ENCODE measurements at places on chromosomes 1 and 21.

DNA sequence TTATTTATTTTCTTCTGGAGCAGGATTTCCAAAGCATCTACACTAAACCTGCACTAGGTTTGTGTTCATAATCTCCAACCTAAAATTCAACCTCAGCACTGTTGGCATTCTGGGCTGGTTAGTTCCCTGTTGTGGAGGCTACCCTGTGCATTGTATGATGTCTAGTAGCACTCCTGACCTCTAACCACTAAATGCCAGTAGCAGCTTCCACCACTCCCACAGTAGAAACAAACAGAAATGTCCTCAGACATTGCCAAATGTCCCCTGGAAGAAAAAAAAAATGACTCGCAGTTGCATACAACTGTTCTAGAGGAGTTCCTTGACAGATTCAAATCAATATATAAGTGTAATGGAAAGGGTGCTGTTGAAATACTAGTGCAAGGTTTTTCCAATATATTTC, 18.9 kb downstream of the GRIK1 start:
- no peak for DNase-seq

DNA sequence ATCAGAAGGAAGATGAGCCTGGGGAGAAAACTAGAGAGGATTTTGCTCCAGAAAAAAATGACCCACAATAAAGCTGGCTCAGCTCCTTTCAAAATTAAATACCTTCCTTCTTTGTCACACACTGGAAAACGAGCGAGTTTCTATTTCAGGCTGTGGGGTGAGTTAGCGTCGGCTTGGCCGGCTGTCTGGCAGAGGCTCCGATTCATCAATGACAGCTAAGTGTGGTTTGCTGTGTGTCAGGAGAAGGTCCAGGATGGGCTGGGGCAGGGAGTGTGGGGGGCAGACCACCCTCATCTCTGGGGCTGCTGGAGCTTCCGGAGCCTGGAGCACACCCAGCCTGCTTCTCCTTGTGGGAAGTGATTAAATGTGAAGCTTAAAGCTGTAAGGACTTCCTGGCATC, 120.2 kb downstream of the ETS2 start:
- no peak for DNase-seq

- DNase-seq, result no peak
Observed at GRCh38 chr21:40200126-40200525, 332.9 kb downstream of the PCP4 start.

- peak; percentile 56 for DNase-seq
Observed at GRCh38 chr21:38159355-38159754, 97.4 kb upstream of the KCNJ15 start.

DNA sequence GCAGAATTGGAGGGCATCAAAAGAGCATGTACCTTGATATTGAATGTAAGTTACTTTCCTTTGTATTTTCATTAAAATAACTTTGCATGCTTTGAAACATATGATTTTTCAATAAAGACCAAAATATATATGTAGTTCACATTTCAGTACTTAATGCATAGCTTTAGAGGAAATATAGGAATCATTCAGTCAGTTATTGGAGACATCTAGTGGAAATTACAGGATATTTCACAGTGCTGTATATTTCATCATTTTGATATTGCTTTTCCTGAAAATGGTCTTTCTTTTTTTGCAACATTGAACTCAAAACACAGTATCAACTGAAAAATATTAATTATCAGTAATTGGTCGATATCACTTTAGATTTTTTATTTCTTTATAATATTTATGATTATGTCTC, 375.8 kb downstream of the NCAM2 start:
- DNase-seq, result no peak

DNA sequence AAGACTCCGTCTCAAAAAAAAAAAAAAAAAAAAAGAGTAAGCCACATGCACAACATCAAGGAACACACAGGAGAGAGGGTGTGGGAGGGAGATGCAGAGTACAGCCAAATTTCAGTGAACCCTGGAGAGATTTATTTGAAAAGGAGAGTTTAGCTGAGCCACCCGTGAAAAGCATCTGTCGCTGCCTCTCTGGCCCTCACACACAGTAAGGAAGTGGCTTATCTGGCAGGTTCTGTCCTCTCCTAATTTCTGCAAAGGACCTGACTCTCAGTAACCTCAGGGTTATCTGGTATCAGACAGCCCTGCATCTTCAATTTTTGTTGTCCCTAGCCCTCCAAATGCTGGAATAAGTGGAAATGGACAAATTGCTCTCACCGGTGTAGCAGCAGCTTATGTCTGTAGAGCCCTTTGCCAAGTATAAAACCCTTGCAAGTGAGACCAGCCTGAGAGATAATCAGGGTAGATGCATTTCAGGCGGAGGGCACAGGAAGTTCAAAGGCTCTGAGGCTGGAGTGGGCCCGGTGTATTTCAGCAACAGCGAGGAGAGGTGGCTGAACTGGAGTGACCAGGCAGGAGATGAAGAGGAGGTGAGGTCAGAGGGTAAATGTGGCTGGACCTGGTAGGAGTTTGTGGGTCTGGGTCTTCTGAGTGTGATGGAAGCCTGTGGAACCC, 16.7 kb upstream of the IL10RB start:
- DNase-seq, result no peak

DNA sequence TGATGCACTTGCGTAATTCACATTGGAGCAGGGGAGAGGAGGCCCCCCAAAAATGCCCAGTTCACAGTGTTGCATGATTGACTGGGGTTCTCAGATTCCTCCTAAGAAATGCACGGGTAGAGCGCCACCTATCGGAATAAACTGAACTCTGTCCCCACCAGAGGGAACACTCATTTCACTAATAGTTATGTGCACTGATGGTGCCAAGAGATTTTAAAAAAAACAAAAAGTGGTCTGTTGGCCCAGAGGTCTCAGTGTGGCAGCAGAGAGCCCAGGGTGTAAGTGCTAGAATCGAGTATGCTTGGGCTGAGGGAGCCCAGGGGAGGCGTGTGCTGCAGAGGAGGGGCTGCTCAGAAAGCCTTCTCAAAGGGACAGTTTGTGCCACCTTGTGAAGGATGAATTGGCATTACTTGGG, 6.9 kb downstream of the PINK1 start:
- DNase-seq, result peak; percentile 55

GRCh38 chr1:19000065-19000464, 43.6 kb upstream of the IFFO2 start:
- DNase-seq, result no peak
